ENCODE measurements at places on chromosomes 5 and 9.

GRCh38 chr5:156951359-156951758 lies 11.7 kb downstream of the TIMD4 start:
- no peak for DNase-seq

GRCh38 chr5:162434281-162434680 lies 366.7 kb downstream of the GABRG2 start:
- DNase-seq, result no peak

GRCh38 chr9:96858670-96859069 lies 4.4 kb upstream of the ZNF782 start:
- DNase-seq, result no peak

DNA sequence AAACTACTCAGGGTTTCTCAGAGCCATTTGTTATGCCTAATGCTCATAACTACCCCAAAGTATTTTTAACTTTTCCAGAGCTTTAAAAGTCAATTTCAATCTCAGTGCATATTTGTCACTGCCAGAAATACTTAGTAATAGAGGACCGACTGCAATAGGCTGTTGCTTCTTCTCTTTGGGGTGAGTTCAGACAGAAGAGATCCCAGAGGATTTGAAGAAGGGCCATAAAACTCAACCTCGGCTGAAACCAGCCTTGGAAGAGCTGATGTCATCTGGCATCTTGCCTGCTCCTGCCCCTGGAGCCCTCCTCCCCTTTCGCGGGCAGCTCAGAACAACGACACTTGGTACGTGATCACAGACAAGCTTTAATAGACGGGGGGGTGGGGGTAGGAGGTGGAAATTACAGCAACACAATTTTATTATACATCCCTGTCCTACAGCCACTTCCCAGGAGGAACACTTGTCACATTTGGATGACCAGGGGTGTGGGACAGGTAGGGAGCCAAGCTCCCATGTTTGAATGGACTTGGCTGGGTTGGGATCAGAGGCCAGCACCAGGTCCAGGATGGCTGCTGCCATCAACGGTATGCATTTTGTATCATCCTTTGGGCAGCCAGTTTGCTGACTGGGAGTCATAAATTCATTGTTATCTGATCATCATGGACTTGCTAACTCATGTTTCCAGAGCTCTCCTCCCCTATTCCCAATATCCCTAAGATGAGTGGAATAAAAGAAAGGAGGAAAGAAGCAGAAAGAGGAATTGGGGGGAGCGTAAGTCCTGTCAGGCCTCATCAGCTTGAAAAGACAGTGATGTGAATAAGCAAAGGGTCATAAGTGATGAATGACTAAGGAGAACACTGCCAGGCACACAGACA lies 186.6 kb upstream of the PANK3 start:
- DNase-seq, result peak; percentile 24
